ENCODE measurements at places on chromosomes 6 and 20.

DNA sequence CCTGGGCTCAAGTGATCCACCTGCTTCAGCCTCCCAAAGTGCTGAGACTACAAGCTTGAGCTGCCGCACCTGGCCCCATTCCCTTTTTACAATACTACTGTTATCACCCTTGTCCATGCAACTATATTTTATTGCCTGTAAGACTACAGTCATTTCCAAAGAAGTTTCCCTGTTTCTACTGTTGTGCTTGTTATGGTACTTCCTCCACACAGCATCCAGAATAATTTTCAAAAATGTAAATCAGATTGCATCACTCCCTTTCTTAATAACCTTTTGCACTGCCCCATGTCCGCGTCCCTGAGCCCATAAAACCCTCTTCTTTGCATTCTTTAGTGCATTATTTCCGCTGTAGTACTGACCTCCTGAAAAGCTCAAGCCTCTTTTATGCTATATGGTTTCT, 128.9 kb upstream of the AKIRIN2 start:
- DNase-seq, result no peak

GRCh38 chr6:111230351-111231089, 143.2 kb downstream of the SLC16A10 start:
- DNase-seq, result no peak

DNA sequence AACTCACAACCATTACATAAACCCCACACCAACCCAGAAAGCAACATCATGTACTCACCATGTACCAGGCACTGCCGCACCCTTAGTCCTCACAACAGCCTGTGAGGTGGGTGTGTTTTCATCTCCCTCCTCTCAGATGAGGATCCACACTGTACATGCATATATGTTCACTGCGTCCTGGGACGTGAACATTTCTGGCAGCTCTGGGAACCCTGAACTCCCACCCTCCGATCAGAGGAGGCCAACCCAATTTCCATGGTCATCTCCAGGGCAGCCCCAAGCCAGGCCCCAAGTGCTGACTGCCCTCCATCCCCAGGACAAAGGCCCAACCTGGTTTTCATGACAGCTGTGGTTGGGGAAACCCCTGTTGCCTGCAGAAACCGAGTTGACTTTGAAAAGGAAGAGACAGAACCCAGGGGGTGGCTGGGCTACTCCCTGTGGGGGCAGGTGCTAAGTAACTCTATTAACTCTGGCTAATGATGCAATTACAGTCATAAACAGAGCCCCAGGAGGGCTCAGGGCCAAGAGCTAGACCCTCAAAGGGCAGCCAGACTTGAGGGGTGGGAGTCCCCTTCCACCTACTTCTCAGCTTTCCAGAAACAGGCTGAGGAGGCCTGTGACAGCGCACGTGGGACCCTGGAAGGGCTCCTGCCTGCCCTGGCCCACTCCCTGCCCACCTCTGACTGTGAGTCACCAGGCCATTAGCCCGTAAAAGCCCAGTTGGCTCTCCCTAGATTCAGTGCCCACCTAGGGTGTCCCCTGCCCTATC, 2.6 kb downstream of the TFEB start:
- peak; percentile 21 for DNase-seq

DNA sequence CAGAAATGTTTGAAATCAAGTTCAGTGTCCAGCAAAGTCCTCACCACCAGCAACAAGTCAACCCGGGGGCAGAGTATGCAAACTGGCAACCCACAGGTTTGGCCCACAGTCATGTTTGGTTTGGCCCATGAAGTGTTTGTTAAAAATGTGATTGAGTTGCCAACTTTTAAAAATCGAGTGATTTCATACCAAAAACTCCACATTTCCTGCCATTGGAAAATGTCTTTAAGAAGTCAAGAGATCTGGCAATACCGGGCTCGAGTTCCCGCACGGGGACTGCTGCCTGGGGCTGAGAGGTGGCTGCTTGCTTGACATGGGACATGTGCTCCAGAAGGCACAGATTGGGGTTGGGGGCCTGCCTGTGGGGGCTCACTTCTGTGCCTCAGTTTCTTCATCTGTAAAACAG, 36.1 kb downstream of the PREX1 start:
- DNase-seq, result no peak

GRCh38 chr6:20893412-20893811, 359.2 kb downstream of the CDKAL1 start:
- DNase-seq, result no peak

DNA sequence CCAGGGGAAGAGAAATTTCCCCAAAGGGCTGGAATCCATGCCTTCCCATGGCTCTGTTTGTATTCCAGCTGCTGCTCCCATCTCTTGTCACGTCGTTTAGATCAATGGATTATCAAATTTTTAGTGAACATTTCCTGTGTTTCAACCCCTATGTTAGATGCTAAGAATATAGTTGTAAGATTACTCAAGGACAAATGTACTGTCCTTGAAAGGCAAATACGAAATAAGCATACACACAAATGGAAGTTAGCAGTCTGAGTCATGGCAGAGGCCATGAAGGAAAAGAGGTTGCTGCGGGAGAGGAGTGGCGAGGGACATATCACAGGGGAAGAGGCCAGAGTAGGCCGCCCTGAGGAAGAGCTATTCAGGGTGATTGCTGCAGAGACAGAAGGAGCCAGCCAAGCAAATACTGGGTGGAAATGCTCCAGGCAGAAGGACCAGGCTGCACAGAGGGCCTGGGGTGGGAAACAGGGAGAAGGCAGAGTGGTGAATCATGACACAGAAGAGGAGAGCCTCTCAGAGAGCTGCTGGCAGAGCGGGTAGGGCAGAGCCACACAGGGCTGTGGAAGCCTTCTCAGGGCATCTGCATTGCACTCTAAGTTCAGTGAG, 219.2 kb upstream of the LRFN2 start:
- DNase-seq, result no peak

DNA sequence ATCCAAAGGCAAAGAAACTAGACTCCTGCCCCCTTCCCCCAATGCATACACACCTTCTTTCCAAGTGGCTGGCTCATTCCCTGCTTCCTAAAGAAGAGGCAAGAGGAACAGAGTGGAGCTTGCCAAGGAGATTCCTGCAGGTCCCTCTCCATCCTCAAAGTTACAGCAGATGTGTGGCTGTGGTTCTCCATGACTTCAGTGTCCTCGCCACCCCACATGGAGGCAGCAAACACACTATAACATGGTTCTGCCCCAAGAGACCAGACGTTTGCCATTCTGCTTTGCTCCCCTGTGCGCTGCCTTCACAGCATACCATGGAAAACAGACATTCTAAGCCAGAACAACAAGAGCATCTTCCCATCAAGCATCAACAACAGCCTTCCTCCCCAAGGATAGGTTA, 84.4 kb downstream of the BACH2 start:
- DNase-seq, result no peak

DNA sequence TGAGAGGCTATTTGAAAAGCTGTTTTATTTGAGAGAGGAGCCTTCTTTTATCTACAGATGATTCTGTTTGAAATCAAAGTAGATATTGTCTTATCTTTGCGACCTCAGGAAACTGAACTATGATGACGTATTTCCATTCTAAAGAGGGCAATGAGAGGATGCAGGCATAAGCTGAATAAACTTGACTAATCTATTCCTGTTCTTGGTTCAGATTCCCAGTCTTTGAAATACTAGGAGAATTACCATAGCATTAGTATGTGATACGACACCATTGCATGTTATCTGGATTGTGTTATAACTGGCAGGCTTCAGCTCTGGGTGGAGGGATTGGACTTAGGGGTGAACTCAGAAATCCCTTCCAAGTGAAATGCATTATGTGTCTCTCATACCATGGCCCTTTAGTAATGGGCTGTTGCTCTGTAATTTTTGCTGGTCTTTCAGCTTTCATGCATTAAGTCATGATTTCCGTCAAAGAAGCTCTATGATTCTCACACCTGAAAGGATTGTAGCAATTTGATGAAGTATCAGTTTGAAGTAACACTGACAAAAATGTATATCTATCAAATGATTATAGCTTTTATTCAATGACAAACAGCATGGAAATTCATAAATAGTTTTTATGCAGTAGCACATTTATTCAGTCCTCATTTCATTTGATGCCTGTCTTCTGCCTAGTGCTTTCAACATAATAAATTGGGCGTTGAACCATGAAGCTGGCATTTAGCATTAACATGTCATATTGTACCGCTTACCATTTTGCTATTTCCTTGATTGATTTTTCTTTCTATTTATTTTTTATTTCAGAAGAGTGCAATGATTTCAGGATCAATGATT, 138.4 kb upstream of the SPACA1 start:
- no peak for DNase-seq

DNA sequence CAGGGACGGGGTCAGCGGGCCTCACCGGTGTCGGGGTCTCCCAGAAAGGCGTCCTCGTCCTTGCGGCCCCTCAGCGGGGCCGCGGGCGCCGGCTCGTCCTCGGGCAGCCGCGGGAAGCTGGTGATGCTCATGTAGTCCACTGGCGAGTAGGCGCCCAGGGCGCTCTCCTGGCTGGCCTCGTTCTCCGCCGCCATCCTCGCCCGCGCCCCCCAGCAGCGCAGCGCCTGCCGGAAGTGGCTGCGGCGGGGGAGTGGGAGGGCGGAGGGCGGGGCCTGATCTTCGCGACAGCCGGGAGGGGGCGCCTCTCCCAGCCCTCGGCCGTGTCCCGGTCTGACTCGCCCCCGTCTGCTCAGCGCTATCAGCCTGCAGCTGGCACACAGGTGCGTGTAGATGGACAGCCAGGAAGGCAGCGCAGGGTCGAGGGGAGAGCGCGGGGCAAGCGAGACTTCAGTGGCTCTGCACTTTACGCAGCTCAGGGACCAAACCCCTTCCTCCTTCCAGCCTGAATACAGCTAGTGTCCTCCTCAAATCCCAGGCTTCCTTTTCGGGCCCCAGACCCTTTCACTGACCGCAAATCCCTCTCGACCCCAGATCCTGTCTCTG, at the start of gene GGT7:
Gene GGT7 (minus strand): TSS at position 235 of the 603 bp plus-strand sequence. CDS start 41 bp downstream, at position 194.
- DNase-seq, result peak; percentile 87

GRCh38 chr20:58839991-58840747, 10.5 kb downstream of the GNAS-AS1 start:
- no peak for DNase-seq

GRCh38 chr6:71333050-71333449, 44.4 kb downstream of the OGFRL1 start:
- DNase-seq, result no peak

Measured in stimulated activated CD4-positive, alpha-beta T cell treated with anti-CD3 and anti-CD28 coated beads, Interleukin-12 subunit alpha, Interleukin-12 subunit beta, amount 100 ng/mL, for 24 hours (primary cell).